ENCODE measurements at places on chromosomes 6 and 20. TPM values are rescaled to one million over a fixed set of nuclear protein-coding genes. Genes with fewer than 3 reads are reported as not detected.
A peak's percentile ranks its signal among the peaks of the same experiment; 100 is the strongest.

GRCh38 chr20:50646483-50646996 lies 44.8 kb downstream of the RIPOR3 start:
- no peak for DNase-seq

DNA sequence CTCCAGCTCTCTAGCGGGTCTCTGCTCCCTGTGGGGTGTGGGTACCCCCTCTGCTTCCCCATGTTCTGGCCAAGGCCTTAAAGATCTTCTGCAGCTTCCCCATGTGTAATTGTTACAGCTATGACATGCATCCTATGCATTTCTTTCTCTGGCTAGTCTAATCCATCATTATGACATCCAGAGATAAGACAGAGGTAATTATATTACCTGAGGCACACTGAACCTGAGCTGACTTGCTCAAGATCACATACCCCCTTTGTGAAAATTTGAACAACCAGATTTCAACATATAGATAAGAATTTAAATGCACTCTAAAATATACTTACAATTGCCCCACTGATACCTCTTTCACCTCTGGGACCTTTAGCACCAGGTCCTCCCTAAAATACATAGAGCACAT lies 102.4 kb downstream of the COL12A1 start:
- DNase-seq: no peak

DNA sequence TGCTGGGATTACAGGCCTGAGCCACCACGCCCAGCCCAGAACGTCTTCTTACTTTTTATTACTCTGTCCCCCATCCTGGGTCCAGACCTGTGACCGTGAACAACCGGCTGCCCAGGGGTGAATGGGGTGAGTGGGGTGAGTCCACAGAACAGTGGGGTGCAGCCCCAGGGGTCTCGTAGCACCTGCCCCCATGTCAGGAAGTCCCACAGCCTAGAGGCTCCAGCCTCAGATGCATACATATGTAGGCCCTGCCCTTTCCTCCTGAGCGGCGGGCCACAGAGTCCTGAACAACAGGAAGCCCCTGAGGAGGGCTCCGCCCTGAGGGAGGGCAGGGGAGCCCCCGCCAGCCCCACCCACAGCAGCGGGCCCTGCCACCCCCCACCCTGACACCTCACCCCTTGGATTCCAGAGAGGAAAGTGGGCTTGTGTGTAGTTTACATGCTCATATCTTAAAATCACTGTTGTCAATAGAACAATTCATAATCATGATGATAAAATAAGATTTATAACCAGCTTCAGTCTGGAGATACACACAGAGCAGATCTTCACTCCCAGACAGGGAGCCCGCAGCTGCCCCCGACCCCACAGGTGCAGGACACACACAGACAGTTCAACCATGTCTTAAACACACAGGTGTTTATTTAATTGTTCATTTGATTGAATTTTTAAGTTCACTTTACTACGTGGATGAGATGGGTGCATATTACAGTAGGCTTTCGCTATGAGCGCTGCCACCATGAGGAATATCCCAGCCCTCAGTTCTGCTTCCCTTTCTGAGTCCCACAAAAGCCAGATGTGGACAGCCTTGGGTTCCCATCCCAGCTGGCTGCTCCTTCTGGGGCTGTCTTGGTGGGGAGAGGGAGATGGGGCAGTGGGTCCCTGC lies 12.4 kb upstream of the GMEB2 start:
- no peak for DNase-seq

DNA sequence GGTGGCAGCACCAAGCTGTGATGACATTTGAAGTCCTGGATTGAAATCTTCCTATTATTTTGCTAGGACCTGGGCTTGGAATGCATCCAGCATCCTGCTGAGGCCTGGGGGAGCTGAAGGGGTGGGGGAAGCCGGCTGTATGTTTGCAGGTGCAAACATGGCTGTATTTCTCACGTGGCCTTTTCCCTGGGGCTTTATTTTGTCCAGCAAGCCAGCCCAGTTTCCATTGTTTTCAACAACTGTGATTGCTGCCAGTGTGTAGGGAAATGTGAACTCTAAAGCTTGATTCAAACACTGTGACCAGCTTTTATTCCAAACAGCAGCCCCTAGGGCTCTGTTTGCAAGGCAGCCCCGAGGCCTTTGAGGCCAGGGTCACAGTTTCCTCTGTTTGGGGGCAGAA lies 683.0 kb downstream of the DHX35 start:
- peak; percentile 86 for DNase-seq

GRCh38 chr6:16649241-16649640 lies 112.0 kb downstream of the ATXN1 start:
- no peak for DNase-seq

- DNase-seq: no peak
Observed at GRCh38 chr6:154485815-154486214, 24.7 kb downstream of the CNKSR3 start.

DNA sequence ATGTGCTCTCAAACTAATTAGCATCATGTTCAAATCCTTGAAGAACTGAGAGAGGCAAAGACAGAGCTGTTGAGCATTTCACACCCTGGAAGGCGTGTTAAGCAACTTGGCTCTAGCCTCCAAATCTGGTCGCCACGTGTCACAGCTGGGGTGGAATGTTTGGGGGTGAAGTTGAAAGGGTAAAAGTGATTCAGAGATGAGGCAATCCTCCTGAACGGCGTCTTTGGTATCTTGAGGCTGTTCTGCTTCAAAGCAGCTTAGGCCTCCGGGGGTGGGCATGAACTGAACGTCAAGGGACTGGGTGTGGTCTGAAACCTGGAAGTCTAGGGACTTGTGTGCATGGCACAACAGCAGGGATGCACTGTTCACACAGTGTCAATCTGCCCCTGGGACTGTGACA lies 62.3 kb downstream of the TRAM2 start:
- no peak for DNase-seq

DNA sequence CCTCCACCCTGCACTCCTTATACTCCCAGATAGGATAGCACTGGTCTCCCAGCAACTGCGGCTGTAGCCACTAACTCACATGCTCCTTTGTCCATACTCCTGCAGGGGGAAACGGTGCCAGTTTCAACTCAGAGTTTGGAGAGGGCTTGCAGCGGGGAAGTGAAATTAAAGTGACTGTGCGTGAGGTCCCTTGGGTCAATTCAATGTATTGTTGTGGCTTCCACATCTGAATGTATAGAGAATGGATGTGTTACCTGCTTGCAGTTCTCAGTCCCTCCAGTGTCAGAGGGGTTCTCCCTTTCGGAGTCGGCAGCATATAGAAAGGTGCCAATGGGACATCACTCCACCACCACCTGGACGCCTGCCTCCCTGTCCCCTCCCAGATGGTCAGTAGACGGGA lies 93.6 kb upstream of the CNKSR3 start:
- DNase-seq: no peak

- DNase-seq: no peak
Observed at GRCh38 chr6:73801652-73802268, 105.8 kb downstream of the CD109 start.

DNA sequence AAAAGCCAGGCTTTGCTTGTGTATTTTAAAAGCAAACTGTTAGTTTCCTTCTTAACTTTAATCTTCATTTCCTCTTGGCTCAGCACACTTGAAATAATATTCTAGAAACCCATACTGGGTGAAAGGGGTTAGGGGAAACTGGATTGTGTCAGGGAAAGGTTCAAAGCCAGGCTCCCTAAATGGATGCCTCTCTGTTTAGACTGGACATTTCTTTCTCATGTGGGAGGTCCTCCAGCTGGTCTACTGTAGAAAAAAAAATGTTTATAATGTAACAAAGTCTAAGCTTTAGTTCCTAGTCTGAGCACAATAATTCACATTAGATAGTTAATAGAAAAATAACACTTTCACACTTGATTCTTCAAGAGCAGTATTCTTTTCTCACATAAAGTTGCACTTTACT lies 89.0 kb upstream of the AKIRIN2 start:
- no peak for DNase-seq

DNA sequence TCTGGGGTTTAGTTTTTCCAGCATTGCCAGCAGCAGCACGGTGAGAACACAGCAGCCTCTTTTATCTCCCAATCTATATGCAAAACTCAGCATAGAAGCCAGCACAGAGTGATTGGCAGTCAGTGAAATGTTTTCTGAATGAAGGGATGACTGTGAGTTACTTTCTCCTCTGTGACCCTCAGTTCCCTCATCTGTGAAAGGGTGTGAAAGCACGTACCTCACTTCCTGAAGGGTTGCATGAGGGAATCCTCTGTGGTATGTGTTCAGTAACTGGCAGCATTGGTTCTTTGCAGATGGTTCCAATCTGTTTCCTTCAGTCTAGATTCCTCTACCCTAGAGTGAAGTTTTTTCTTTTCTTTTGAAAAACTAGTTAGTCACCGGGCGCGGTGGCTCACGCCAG lies 40.0 kb downstream of the EFCAB8 start:
- no peak for DNase-seq

GRCh38 chr20:48267860-48268633 lies 482.8 kb upstream of the SULF2 start:
- DNase-seq: no peak

- DNase-seq: no peak
Observed at GRCh38 chr6:155147958-155148663, 115.7 kb upstream of the CLDN20 start.

- peak; percentile 94 for DNase-seq
Observed at GRCh38 chr6:158703837-158704822, 54.3 kb downstream of the SYTL3 start.

DNA sequence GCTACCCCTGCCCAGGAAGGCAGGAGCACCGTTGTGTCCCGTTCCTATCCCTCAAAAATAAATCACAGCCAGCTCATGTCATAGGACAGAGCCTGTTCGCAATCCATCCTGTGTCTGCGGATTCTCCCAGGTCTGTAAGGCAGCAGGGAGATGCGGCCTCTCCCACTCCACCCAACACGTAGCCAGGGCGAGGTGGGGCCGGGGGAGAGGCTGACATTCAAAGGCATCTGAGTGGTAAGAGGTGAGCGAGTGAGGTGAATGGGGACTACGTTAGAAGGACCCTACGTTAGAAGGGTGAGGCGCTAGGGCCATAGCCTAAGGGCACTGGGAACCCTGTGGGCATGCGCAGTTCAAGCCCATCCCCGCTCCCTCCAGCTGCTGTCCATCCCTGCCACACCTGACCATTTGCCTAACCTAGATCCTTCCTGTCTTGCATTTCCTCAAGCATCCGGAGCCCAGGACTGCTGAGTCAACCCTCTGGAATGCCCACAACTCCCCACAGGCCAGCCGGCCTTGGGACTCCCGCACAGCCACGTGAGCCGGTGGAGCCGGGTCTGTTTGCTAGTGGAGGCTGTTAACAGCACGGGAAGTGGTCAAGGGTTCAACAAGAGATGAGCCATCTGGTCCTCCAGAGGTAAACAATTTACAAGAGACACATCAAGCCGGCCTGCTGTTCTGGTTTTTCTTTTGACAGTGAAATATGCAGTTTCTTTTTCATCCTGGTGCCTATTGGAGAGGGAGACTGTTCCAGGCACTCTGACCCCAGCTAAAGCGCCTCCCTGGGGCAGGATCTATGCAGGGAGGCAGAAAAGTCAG lies 45.9 kb downstream of the RIPOR3 start:
- peak; percentile 97 for DNase-seq

DNA sequence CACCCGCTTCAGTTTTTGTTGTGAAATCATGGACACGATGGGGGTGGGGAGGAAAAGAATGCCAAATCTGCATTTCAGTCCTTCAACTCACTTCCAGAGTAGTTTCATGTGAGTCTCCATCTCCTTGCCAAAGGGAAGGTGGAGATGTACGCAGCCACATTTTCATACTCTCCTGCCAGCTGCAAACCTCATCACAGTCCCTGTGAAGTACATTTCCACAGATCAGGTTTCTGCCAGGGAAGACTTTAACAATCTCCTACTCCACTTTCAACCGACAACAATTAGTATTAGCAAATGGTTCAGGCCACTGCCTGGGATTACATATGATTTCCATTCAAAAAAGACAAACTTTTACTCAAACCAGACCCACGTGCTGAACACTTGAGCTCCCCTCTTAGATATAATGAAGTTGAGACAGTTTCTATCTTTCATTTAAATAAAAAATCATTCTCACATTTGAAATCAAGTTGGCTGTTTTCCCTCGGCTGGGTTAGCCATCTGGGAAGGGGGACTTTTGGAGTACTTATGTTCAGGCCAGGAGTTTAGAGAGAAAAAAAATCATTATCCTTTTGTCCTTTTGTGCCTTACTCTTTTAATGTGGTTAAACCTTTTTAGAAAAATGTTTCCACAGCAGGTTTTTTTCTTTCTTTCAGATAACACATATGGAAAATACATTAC lies 51.0 kb upstream of the CEP162 start:
- DNase-seq: no peak

- DNase-seq: no peak
Observed at GRCh38 chr6:155829646-155830045, 374.0 kb upstream of the NOX3 start.

DNA sequence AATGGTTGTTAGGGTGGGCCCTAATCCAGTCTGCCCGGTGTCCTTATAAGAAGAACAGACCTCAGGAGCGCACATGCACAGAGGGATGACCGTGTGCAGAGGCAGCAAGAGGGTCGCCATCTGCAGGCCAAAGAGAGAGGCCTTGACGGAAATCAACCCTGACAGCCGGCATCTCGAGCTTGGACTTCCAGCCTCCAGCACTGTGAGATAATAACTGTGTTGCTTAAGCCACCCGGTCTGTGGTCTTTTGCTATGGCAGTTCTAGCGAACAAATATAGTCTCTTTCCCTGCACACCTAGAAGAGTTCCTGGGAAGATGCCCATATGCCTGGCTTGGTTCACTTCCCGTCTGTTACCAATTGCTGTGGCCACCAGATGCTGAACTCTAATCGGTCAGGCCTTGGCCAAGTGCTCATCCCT lies 35.3 kb upstream of the PTGIS start:
- no peak for DNase-seq

- DNase-seq: no peak
Observed at GRCh38 chr6:87982134-87982533, 65.5 kb upstream of the SPACA1 start.

DNA sequence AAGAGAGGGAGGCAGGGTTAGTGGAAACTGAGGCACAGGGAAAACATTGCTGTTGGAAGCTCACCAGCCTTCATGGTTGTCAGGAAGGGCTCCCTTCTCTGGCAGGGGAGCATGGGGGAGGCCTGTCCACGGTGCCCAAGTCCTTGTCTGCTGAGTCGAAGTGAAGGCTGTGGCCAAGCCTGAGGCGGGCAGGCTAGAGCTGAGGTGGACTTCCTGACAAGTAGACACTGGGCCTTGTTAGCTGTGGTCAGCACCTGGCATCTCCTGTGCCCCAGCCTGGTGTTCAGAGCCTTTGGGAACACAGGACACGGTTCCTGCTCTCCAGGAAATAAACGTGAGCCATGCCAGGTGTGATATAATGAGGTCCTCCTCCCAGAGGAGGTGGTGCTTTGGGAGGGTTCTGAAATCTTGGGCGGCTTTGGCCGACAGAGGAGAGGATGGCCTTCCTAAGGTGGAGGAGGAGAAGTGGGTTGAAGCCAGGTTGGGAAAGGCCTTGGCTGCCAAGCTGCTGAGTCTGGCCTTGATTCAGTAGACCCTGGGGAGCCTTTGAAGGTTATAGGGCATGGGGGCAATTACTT lies 138.4 kb upstream of the RNF24 start:
- no peak for DNase-seq

- no peak for DNase-seq
Observed at GRCh38 chr20:58571356-58571692, 56.1 kb upstream of the APCDD1L start.

The SIRPD gene
- not detected for total RNA-seq

The TREML2 gene
- total RNA-seq: not detected

The FRS3 gene
- total RNA-seq: 9.9 TPM

The HDGFL1 gene
- total RNA-seq: not detected

The RAD21L1 gene
- total RNA-seq: not detected

The TTLL9 gene
- total RNA-seq: not detected

The CTCFL gene
- total RNA-seq: not detected

Data from esophagus muscularis mucosa (tissue), 4 donors.